ENCODE measurements at places on chromosomes 11 and 22.

GRCh38 chr11:118310781-118311485 is 6.4 kb downstream of the CD3E start:
- no peak for DNase-seq

DNA sequence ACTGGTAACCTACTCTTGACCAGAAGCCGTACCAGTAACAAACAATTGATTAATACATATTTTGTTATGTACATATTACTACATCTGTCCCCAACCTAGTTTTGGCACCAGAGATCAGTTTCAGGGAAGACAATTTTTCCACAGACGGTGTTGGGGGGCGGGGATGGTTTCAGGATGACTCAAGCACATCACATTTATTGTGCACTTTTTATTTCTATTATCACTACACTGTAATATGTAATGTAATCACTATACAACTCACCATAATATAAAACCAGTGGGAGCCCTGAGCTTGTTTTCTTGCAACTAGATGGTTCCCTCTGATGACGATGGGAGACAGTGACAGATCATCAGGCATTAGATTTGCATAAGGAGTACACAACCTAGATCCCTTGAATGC is 15.5 kb downstream of the DGCR8 start:
- peak; percentile 63 for DNase-seq

DNA sequence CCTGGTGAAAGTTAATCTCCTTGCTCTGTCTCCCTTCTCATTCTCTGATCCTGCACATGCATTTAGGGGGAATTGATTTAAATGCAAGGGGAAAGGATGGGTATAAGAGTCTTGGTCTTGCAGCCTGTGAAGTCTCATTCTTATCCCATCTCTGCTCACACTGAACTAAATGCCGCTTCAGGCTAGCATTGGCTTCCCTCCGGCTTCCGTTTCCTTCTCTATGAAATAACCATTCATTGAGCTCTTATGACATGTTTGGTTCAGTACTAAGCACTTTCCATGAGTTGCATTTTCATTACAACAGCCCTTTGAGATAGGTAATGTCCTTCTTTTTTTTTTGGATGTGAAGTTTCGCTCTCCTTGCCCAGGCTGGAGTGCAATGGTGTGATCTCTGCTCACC is 5.6 kb downstream of the ZBTB16 start:
- no peak for DNase-seq

DNA sequence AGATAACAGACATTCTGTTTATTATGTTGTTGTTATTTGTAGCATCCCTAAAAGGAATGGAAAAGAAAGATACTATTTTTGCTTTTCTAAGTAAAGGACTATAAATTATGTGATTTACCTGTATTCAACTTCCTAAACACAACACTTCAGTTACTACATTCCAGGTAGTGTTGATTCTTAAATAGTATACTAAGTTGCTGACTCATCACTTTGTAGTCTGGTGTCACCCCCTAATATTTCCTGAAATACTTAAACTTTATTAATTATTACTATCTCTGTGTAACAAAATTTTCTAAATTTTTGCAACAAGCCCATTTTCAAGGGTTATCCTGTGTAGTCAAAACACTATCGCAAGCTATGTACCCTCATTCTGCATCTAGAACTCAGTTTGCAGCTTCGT is 7.0 kb downstream of the SYTL2 start:
- no peak for DNase-seq

- DNase-seq: no peak
These were observed 47.5 kb downstream of the RPL27A start for GRCh38 chr11:8729837-8730696.

DNA sequence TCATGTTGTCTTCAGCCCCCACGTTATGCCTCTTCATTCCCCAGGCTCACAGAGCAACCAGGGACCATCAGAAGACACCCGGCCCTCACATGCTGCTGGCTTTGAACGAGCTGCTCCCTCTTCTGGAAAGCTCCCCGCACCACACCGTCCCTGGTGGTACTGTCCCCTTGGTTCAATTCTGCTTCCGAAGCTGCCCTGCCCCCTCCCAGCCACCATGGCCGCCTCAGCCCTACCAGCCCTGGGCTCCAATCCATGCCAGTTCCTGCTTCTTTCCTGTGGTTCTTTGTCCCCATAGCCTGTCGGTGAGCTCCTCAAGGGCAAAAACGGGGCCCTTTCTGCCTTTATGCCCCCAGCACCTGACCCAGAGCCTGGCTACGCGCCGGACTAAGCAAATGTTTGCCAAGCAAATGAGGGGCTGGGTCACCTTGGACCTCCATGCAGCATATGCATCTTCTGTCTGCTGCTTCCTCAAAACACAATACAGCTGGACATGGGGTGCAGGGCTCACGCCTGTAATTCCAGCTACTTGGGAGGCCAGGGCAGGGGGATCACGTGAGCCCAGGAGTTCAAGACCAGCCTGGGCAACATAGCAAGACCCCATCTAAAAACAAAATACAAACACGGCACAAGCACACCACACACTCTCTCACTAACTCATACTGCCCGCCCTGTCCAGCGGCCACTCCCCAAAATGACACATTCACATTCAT is 21.3 kb downstream of the TNKS1BP1 start:
- no peak for DNase-seq

- DNase-seq: no peak
These were observed 358.4 kb downstream of the OPCML start for GRCh38 chr11:133173810-133174412.

DNA sequence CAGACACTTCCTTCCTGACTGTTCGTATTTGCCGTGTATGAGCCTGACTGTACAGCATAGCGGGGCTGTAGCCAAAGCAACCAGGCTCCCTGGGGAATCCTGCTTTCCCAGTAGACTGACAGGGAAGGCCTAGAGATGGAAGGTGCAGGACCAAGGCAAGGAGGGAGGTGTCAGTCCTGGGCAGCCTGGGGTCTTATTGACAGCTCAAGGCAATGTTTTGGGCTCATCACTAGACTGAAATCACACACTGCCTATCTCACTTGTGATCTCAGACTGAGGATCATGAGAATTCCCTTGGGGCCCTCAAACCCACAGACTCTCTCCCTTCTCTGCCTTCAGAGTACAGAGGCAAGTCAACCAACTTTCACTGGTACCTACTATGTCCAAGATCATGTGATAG is 346.8 kb upstream of the NARS2 start:
- DNase-seq: no peak

DNA sequence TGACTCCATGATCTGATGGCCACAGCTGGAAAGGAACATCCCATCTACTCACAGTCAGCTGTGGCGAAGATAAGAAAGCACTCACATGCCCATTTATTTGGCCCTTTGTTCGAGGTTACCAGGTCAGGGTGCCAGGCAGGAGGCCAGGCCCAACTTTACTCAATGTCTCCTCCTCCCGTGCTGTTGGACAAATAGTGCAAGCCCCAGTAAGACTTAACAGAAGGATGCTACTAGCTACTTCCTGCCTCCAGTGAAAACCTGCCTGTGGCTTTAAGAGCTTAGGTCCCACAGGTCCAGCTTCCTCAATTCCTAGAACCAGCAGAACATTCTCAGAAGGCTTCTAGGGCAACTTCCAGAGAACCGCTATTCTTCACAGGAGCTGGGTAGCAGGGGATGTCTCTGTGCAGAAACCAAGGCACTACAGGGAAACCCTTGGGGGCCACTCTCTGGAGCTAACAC is 12.9 kb upstream of the CRY2 start:
- DNase-seq: no peak

- DNase-seq: no peak
These were observed 110.3 kb downstream of the ATXN10 start for GRCh38 chr22:45781966-45782365.

DNA sequence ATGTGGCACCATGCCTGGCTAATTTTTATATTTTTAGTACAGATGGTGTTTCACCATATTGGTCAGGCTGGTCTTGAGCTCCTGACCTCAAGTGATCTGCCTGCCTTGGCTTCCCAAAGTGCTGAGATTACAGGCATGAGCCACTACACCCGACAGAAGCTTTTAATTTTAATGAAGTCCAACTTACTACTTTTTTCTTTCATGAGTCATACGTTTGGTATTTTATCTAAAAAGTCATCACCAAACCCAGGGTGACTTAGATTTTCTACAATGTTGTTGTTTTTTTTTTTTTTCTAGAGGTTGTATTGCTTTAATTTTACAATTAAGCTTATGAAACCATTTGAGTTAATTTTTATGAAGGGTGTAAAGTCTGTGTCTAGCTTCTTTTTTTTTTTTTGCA is 34.9 kb downstream of the JRKL start:
- DNase-seq: no peak

- DNase-seq: peak; percentile 53
These were observed 5.1 kb upstream of the ENDOD1 start for GRCh38 chr11:95084509-95084908.

GRCh38 chr11:60241786-60242185 is 1.2 kb downstream of the MS4A4E start:
- DNase-seq: no peak

DNA sequence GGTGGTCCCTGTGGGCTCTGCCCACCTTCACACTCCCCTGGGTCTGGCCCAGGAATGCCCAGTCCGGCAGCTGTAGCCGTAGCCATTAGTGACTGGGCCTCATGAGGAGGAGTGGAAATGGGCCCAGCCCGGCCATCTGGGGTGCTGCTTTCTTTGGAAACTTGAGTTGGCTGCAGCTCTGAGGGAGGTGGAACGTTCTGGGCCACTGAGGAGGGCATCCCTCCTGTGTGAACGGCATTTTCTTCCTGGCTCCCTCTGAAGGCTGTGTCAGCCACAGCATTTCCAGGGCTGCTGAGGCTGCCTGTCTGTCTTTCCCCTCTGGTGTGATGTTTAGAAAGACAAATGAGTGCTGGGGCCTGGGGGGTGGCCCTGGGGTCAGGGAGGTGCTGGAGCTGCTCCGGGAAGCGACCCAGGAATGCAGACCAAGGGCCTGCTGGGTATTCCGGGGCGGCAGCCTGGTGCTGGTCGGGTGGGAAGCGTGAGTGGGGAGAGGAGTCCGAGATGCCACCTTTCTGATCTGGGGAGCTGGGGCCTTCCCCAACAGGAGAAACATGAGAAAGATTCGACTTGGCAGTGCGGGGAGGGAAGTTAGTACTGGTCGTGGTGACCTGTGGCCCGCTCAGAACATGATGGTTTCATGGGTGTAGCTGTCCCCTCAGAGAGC is 27.1 kb downstream of the PTDSS2 start:
- DNase-seq: no peak

GRCh38 chr11:74676596-74676995 is 54.6 kb downstream of the CHRDL2 start:
- no peak for DNase-seq

DNA sequence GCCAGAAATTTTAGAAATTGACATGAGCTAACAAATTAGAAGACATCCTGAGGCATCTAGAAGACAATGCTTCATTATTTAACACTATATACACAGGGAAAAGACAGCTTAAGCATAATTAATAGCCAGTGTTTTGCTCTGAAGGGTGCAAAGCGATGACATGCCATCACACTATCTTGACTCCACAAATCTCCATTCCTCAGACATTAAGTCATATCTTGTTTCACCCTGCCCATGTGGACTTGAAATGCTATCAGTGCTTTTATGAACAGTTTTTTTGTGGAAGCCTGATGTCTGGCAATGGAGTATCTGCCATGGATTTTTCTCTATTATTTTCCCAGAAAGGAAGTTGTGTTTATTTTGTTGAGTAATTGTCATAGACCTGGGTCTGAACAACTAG is 2.3 kb downstream of the CARD18 start:
- no peak for DNase-seq

DNA sequence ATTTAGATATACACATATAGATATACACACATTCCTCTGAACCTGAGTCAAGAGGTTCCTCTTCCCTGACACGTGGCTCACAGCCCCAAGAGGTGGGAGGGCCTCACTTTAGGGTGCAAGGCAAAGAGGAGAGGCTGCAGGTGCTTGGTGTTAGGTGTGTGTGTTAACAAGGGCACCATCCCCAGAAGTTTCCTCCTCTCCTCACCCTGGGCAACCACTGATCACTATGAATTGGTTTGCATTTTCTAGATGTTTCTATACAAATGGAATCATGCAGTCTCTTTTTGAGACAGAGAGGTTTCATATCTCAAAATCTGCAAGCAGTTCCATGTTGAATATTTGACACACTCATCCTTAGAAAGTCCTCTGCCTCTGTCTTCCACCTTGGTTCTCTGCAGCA is 120.9 kb upstream of the NECTIN1 start:
- DNase-seq: no peak

DNA sequence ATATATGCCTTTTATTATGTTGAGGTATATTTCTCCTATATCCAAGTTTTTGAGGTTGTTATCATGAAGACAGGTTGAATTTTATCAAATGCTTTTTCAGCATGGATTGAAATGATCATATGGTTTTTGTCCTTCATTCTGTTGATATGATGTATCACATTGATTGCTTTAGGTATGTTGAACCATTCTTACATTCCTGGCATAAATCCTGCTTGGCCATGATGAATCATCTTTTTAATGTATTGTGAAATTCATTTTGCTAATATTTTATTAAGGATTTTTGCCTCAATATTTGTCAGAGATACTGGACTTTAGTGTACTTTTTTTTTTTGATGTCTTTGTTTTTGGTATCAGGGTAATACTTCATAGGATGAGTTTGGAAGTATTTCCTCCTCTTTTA is 283.8 kb upstream of the C11orf87 start:
- DNase-seq: no peak

DNA sequence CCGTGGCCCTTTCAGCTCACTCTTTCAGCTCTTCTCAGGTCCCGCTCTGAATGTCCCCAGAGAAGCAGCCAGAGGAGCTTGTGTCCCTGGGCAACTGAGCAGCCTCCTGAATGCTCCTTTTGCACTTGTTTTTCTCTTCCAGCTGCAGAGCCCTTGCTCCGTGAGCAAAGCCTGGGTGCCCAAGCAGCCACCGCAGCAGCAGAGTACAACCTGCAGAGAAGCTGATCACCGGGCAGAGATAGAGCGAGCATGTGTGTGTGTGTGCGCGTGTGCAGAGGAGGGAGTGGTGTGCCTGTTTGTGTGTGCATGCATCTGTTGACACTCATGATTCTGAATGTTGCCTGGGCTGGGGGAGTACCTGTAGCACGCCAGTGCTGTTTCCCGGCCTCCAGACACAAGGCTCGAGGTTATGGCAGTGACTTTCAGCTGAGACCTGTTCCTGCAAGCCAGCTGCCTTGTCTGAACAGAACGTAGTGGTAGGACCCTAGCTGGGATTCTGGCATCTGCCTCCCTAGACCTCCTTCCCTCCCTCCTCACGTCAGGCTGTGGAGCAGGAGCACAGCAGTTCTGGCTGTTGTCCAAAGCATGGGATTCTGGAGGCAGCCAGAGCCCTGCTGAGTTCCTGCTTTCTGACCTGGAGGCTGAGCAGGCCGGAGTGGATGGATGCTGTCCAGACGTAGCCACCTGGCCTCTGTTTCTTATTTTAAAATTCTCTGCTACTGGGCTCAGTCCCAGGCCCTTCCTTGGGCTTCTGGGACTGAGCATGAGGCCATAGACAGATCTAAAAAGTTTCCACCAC is 4.5 kb upstream of the MAPK8IP1 start:
- DNase-seq: no peak

DNA sequence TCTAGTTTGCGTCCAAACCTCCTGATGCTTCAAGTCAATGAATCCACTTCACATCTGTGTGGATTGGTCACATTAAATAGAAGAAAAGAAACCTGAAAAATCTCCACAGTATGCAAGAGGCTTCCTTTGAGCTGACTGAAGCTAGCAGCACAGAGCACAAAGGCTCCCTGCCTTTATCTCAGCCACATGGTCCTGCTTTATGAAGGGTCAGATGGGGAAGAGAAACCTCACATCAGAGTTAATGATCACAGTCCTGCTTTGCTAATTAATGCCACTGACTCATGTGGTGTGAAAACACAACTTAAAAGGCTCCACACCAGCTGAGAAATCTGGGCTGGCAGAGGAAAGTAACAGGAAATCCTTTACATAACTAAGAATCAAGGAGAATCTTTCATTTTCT is 1291.0 kb downstream of the LRRC4C start:
- no peak for DNase-seq
